Amygdala (tissue), 56 donors: ENCODE measurements at places on chromosomes 13 and 19.

GRCh38 chr13:41383386-41383785, 72.3 kb downstream of the NAA16 start:
- no peak for DNase-seq

- DNase-seq: no peak
These were observed 57.8 kb upstream of the POSTN start for GRCh38 chr13:37656247-37656940.

GRCh38 chr13:48194379-48194754, 38.6 kb upstream of the ITM2B start:
- no peak for DNase-seq

DNA sequence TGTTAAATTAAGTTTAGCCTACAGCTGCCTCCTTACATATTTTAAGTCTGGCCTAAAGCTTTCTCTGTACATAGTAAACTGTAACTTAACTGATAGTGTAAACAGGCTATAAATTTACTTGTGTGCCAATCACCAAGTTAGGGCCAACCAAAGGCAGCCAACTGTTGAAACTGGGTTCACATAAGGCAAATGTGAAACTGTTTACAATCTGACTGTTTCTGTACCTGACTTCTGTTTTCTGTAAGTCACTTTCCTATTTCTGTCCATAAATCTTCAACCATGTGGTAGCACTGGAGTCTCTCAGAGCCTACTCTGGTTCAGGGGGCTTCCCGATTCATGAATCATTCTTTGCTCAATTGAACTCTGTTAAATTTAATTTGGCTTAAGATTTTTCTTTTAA, 103.1 kb downstream of the RAP2A start:
- DNase-seq: no peak

- DNase-seq: no peak
These were observed 134.0 kb downstream of the MAB21L1 start for GRCh38 chr13:35342440-35342839.

- DNase-seq: no peak
These were observed 110.5 kb downstream of the ENOX1 start for GRCh38 chr13:43676320-43676719.

- DNase-seq: no peak
These were observed 11.2 kb downstream of the ZNF347 start for GRCh38 chr19:53147645-53148044.

DNA sequence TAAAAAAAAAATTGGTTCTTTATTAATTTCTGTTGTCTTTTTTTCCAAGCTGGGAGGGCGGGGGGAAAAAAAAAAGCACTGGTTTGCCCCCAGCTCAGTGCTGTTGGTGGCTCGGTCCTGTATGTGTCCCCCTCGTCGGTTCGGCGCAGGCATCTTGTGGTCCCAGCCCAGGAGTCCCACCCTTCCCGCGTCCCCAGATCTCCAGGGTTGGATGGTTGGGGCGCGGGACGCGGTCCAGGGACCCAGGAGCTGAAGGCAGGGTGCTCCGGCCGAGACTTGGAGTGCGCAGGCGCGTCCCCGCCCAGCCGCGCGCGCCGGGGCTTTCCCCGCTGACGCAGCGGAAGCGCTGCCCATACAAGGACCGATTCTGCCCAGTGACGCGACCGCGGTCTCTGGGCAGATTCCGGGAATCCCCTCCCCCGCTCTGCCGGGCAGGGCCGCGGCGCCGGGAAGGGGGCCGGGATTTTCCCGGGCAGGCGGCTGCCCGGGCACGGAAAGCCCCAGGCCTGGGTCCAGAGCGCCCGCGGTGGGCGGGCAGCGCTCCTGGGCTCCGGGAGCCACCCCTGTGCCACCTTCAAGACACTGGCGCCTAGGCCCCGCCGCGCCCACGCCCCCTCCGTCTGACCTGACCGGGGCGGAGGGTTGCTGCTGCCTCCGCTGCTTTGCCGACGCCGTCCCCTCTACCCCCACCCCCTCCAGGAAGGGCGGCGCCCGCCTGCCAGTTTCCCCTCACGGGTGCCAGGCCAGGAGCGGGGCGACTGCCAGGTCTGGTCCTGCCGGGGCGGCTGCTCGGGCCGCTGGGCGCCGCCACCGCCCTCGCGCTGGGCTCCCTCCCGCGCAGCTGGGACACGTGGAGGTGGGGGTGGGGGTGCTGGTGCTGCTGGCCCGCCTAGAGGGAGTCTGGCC, 2.3 kb downstream of the JUNB start:
- DNase-seq: peak; percentile 78

DNA sequence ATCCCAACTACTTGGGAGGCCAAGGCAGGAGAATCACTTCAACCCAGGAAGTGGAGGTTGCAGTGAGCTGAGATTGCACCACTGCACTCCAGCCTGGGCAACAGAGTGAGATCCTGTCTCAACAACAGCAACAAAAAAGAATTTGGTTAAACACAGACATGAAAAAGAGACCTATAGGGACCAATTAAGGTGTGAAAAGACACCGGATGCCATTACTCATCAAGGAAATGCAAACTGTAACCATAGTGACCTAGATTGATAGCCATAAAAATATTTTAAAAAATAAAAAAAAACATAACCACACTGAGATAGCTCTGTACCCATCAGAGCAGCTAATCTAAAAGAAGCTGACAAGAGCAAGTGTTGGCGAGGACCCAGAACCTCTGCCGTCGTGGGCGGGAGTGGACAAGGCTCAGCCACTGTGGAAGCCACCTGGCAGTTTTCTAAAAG, 37.1 kb upstream of the ISYNA1 start:
- no peak for DNase-seq

DNA sequence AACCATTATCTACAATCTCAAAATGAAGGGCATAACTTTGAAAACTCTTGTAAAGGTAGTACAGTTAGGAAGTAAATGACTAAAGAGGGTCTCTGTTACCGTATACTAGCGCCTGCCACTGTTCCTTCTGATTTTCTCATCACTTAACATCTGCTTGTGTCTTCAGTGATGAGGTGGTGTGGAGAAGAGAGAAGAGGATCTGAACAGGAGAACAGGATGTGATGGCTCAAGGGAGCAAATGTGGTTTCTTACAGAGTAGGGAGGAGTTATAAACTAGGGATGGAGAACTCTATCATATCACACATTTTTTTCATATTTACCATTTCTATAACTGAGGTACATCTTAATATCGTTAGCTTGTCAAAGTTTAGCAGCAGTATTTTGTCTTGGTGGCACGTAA, 1.1 kb downstream of the KCTD4 start:
- no peak for DNase-seq

- no peak for DNase-seq
These were observed 139.4 kb downstream of the HS6ST3 start for GRCh38 chr13:96229356-96229755.

- no peak for DNase-seq
These were observed 2.2 kb downstream of the CERS1 start for GRCh38 chr19:18893587-18894253.

DNA sequence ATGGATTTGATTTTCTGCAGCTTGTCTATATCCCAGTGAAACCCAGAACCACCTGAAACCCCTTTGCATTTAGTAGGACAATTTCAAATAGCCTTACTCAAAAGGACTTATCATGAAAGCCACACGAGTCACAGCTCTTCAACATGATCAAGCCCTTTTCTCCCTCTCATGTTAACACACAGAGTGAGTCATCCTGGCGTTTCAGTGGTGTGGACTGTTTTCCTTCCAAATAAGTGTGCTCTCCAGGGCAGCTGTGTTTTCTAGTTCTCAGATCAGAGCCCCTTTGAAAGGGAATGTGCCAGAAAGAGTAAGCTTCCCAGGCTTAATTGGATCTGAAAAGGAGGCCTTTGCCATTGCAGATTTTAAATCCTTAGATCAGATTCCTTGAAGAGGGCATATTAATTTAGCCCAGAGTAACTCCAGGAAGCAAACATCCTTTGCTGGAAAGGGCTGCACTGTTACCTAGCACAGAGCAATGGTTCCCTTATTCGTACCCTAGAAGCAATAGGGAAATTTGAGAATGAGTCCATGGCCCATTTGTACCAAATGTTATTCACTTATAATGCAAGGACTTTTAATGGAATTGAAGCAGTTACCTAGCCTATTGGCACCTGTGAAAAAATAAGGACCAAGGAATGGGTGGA, 51.3 kb downstream of the ERICH6B start:
- DNase-seq: no peak

DNA sequence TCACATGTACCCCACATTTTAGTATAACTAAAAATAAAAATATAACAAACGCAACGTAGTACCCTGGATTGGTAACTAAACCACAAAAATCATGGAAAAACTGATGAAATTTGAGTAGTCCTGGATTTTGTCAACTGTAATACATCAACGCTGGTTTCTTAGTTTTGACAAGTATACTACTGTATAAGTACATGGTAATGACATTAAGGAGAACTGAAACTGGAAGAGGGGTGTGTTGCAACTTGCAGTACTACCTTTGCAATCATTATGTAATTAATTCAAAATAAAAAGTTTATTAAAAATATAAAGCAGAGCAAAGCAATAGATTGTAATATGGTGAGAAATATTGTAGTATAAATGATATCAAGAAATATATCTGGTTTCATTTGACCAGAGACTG, 1158.0 kb upstream of the SPRY2 start:
- DNase-seq: no peak

- DNase-seq: no peak
These were observed 16.7 kb downstream of the KLF5 start for GRCh38 chr13:73075546-73075945.

DNA sequence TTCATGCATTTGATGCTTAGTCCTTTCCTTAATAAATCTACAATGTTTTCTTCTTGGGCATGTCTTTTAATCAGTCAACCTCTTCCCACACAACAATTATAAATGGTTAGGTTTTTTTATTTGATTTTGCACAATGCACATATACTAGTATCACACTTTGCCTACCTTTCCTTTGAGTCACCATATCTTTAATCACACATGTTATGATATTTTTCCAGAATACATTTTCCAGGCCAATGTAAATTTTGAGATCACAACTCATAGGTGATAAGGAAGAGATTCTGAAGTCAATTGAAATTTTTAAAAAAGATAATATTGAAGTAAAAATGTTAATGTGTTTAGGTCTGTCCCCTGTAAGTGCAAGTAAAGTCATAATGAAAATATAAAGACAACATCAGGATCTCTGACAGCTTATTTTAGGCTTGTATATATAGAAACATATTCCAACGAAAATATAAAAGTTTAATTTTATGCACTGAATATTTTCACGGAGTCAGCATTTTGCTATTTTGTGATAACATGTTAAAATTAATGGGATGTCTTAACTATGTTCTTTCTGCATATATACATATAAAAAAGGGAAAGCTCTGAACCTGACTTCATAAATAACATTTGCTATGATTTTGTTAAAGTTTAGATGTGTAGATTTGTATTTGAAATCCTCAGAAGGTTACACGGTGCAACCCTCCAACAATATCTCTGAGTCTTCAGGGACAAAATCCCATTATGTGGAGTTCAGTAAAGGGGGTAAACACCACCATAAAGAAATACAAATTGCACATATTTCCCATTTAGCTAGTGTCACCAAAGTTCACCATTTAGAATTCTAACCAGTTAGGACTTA, 351.9 kb downstream of the DACH1 start:
- DNase-seq: no peak

DNA sequence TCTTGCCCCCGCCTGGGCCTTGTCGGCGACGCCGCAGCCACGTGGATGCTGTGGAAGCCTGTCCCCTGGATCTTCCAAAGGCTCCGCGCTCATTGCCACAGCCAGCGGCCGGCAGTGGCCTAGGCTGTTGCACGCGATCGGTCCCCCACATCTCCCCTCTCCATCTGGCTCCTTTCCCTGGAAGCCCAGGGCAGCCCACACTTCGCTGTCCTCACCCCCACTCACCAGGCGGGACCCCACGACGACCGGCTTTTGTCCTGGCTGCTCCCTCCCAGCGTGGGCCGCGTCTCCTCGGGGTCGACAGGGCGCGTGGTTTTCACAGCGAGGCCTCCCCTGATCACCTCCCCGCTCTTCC, 605 bp upstream of the TEX30 start:
- no peak for DNase-seq

GRCh38 chr19:46533078-46533620, 37.5 kb upstream of the PNMA8B start:
- DNase-seq: no peak

GRCh38 chr13:99269627-99270241, 11.6 kb upstream of the GPR18 start:
- DNase-seq: no peak

DNA sequence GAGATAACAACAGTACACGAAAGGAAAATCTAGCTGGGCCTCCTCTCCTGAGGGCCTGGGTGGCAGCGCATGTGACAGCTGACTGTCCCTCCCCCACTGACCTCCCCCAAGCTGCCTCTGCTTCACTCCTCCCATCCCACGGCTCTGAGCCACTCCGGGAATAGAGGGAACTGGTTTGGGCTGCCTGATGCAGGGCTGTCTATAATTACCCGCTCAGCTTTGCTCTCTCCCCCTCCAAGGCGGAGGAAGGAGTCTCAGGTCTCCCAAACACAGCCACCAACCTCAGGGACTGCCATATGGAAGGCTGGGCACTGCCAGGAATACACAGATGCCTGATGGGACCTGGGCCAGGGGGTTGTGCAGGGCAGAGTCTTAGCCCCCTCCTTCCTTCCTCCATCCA, 7.9 kb downstream of the NAPA start:
- no peak for DNase-seq

DNA sequence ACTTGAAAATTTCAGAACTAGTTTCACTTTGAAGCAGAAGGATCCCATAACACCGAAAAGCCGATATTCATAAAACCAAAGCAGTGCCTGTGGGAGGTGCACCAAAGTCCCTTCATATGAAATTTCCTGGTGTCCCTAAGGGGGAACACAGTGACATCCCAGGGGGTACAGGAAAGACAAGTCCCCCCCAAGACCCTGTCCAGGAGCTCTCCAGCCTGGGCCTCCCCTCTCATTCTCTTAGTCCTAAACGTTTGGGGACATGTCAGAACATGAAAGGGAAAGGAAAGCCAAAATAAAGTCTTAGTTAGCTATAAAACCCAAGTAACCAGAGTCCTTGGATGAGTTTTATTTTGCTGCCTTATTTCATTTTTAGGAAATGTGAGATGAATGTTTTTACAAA, 56.6 kb downstream of the MRPL57 start:
- DNase-seq: no peak

DNA sequence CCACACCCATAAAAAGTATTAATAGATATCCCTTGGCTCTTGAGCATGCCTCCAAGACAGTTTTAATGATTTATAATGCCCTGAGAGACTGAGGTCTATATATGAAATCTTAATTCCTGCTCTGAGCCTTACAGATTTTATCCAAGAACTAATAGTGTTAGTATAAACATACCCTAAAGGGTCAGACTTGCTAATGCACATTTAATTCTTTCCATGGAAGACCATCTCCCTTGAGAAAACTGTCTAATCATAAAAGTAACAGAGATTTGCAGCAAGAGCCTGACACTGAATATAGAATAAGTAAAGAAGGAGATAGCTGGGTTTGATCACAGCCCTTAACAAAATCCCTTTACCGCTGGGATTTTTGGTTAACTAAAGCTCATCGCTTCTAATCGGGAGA, 650.8 kb upstream of the KLF12 start:
- no peak for DNase-seq

DNA sequence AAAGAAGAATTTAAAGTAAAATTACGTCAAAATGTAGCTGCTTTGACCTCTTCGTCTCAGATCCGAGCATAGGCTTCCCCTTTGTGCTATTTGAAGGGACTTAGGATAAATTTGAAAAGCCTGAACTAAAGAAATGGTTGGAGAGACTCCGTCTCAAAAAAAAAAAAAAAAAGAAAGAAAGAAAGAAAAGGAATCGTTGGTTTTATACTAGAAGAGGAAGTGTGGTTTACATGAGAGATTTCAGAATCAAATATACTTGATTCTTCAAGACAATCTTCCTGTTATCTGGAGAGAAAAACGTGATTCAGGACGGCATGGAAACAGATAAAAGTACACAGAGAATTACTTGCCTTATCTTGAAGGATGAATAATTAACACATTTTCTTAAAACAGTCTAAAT, 474 bp upstream of the ZNF780B start:
- no peak for DNase-seq

- DNase-seq: no peak
These were observed 2034.2 kb upstream of the PRR20A start for GRCh38 chr13:55106509-55106908.
